ENCODE measurements at places on chromosomes 3 and 15.

- DNase-seq, result no peak
Observed at GRCh38 chr3:141380279-141380678, 12.0 kb downstream of the ZBTB38 start.

DNA sequence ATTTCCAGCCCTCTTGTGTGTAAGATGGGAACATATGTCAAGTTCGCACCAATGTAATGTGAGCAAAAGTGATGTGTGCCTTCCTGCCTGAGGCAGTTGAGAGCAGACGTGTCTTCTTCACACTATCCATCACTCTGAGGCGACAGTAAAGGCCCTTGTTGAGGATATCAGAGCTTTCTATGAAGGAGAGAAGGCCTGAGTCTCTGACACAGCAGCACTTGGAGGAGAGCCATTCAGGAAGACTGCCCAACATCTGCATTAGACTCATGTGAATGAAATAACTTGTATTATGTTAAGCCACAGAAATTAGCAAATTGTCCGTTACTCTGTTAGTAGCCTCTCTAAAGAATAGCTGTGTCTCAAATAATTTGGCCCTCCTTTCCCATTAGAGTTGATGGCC, 108.8 kb upstream of the CCDC54 start:
- no peak for DNase-seq

DNA sequence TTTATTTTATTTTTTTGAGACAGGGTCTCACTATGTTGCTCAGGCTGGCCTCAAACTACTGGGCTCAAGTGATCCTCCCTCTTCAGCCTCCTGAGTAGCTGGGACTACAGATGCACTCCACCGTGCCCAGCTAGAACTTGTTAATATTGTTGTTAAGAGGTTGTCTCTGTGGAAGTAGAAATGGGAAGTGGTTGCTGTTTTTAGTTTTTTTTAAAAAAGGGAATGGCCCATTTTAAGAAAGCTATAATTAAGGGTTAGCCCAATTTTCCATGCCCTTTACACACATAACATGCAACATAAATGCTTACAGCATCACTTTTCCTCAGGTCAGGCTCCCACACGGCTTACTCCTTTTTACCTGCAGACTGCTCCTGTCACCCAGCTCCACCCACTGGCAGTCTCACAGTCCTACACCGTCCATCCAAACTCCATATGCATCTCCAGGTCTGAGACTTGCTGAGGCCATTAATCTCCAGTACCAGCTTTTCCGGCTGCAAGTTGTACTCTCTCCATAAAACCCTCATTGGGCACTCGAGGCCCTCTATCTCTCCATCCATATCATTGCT, 19.8 kb downstream of the MORC1 start:
- DNase-seq, result no peak

- no peak for DNase-seq
Observed at GRCh38 chr3:114499976-114500375, 206.1 kb downstream of the TIGIT start.

DNA sequence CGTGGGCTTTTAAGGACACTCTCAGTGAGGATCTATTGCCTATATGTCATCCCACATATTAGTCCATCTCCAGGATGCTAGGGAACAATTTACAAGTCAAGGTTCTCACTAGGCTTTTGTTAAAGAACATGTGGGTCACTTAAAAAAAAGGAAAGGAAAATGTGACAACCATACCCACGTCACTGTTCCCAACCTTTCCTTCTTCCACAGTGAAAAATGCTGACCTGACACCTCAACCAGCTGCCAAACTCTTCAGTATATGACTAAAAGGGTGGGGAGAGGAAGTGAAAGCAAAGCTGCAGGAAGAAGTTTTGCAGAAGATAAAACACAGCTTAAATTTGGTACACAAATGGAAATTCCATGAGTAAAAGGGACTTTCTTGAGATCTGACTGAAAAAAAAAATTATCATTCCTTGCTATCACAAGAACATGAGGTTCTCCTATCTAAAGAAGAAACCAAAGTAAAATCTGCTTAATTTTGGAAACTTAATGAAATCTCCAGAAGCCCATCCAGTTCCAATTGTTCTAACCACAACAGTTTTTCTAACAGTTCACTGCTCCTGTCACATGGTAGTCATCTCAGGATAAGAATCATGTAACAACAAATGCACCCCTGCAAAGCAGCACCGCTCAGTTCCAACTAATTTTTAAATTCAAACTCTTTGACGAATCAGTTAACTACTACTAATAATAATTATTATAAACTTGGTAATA, 117.0 kb upstream of the TSPAN3 start:
- DNase-seq, result no peak
